ENCODE measurements at places on chromosomes 4 and X.

GRCh38 chr4:17654701-17655100 is 40.3 kb downstream of the MED28 start:
- DNase-seq = no peak

GRCh38 chr4:6019316-6020263 is 1.4 kb upstream of the C4orf50 start:
- DNase-seq = peak; percentile 28

DNA sequence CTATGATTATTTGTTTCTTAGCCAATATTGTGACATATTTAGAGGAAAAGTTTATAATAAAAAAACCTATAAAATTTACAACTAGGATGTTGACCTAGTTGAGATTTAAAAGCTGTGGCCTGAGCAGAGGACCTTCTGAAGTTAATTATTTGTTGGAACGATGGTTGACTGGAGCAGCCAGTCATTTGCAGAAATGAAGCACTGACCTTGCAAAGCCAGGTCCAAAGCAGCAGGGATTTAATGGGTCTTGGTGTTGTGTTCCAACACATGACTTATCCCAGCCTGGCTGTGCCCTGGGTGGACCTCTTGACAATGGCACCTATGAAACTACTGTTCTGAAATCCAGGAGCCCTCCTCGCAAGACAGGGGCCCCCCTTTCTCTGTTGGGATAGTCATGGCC is 235.2 kb downstream of the FRAS1 start:
- DNase-seq = no peak

DNA sequence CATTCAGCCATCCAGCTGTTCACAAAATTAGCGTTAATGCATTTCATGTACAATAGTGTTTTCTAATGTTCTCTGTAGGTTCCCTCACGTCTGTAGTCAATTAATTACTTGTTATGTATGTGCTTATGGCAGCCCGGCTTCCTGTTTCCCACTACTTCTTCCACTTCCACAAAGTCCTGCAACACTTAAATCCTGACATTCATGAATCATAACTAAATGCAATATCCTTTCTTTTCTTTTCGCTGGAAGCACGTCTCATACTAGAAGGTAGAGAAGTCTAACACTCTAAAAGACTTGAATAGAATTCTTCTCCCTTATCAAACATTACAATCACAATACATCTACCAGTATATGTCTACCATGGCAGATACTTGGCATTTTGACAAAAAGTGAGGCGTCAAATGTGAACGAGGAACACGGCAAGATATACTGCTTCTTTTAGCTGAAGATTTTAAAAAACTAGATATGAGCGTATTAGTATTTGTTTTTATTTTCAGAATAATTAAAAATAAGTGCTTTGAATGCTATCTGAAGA is 239.0 kb upstream of the DIAPH2 start:
- no peak for DNase-seq

DNA sequence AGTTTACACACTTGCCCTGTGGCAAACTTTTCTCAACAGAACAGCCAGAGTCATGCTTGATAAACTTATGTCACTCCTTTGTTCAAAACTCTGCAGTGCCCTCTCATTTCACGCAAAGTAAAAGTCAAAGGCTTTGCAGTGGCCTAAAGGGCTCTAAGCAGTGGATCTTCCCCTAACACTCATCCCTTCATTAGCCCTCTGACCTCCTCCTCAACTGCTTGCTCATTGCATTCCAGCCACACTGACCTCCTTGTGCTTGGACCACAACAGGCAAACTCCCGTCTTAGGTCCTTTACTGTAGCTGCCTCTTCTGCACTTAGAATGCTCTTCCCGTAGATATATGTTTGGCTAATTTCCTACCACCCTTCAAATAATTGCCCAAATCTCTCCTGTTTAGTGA is 5.6 kb downstream of the PRDM5 start:
- no peak for DNase-seq

DNA sequence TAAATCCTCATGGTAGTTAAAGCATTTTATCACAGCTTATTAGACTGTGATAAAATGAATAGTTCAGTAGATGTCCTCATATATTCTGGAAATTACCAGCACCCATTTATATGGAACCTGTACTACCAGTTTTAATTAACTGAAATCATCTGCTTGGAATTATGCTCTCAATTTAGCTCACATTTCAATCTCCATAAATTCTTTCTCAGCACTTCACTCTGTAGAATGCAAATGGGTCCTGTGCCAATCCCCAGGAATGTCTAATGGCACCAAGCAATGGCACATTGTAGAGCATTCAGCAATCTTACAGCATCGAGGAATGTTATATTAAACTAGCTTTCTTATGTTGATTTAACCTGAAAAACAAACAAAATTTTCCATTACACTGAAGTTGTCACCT is 355.1 kb downstream of the PDHA2 start:
- DNase-seq = no peak

DNA sequence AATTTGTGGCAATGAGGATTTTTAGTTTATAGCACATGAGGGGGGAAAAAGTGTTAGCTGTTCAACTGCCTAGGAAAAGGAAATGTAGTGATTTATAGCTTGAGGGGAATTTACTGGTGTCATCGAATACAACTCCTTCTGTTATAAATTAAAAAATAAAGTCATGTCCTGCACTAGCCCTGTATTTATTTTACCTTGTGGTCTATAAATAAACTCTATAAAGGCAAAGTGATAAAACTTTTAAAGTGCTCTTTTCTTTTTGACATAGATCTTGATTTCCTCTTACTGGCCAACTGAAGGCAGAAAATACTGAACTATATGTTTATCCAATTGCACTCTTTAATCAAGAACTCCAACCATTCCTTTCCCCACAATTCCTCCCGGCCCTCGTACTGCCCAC is 672.1 kb upstream of the SLIT2 start:
- no peak for DNase-seq

DNA sequence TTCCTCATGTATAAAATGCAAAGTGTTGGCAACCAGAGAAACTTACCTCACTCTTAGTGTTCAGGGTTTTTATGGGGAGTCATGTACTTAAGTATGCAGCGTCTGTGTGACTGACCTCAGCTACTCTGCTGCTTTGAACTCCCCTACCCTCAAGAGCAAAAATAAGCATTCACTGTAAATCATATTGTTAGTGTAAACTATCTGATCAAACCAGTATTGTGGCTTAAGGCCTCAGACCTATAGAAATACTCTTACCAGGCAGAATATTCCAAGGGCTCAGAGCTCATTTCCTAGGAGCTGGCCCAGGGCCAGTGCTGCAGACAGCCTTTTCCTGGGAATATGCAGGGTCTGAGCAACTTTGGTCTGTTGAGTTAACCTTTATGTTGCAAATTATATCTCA is 453.1 kb downstream of the CCSER1 start:
- DNase-seq = no peak

DNA sequence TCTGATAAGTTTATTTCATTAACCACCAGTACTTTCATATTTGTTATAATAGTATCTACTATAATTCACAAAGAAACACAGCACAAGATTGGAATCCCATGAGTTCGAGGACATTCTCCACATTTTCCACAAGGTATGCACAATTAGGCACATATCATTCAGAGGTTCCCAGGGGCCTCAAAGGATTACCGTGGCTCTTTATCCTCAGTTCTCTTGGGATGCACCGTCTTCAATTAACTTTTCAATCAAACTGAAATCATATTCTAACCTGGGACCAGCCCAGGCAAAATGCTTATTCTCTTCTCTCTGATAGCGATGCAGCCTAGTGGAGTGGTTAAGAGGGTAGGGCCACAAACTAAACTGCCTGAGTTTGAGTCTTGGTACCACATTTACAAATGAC is 242.6 kb upstream of the RASGEF1B start:
- DNase-seq = no peak

DNA sequence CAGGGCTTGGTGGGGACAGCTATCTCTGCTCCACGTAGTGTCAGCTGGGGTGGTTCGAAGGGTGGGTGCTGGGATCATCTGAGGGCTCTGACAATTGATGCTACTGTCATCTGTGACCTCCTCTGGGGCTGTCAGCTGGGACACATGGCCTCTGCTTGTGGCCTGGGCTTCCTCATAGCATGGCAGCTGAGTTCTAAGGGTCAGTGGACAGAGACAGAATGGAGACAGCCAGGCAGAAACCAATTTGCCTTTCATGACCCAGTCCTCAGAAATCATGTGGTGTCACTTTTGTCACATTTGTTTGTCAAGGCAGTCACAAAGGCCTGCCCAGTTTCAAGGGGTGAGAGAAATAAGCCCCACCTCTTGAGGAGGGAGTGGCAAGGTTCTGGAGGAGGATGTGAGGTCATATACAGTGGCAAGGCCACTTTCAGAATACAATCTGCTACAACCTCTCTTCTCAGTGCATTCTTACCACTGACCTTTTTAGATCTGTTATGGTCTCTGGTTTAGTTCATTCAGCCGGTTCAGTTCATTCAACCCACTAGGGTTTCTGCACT is 103.6 kb upstream of the BCOR start:
- no peak for DNase-seq

- DNase-seq = no peak
Observed at GRCh38 chr4:73220815-73221214, 37.8 kb downstream of the ANKRD17 start.

GRCh38 chr4:176856421-176856820 is 63.7 kb upstream of the VEGFC start:
- DNase-seq = no peak

DNA sequence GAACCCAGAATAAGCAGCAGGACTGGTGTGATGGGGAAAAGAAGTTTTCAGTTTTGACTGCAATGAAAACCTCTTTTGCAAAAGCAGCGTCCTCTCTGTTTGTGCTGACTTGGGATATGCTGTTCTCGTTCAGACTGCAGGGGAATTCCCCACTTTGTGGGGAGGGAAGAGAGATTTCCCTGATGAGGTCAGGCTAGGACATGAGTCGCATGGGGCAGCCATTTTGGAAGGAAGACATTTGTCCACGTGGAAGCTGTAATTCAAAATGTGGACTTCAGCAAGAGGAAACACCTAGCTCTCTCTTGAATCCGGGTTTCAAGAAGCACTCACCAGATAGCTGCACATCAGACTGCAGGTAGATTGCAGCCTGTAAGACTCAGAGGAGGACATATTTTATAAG is 39.3 kb downstream of the ING2 start:
- no peak for DNase-seq

- peak; percentile 17 for DNase-seq
Observed at GRCh38 chrX:11724122-11725017, 33.7 kb upstream of the MSL3 start.

DNA sequence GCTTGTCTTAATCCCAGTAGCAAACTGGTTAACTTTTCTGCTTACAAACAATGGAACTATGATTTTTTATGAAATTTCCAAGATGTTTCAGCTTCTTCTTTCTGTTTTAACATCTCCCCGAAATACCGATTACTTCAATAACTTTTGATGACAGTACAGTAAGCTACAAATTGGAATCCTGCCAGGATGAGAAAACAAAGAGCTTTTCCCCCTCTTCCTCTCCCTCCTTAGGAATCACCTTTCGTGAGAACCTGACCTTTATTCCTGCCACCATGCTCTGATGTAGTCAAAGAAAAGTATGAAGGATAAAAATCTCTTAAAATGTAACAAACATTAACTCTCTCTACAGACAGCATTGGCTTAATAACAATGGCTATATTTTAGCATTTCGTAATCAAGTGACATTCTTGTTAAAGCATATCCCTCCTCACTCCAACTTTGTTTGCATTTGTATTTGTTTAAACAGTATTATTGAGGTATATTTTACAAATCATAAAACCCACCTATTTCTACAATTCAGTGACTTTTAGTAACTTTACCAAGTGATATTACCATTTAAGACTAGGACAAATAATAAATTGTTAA is 148.7 kb upstream of the NAP1L5 start:
- DNase-seq = no peak

GRCh38 chr4:104394406-104395167 is 100.1 kb downstream of the CXXC4 start:
- DNase-seq = no peak

- DNase-seq = no peak
Observed at GRCh38 chr4:187176261-187176910, 452.7 kb upstream of the FAT1 start.

GRCh38 chrX:83658731-83659130 is 150.6 kb downstream of the POU3F4 start:
- no peak for DNase-seq

GRCh38 chr4:77711469-77711868 is 105.8 kb downstream of the CXCL13 start:
- DNase-seq = no peak

DNA sequence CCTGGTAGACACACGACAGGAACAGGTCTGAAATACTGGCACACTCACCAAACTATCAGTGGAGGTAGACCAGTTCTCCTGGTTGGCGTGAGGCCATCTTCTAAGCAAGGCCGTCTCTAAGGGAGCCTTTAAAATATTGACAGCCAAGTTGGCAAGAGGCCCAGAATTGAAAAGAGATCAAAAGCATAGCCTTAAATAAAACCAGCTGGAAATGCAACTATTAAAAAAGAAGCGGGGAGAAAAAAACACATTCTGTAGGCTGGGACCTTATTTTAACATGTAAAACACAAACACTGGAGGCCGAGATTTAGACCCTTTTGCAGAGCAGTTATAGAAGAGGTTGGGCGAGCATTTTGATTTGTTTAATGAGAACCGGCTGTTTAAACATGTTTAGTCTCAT is 233.0 kb upstream of the CLNK start:
- DNase-seq = no peak

GRCh38 chr4:81808011-81808672 is 336.4 kb upstream of the RASGEF1B start:
- DNase-seq = no peak

DNA sequence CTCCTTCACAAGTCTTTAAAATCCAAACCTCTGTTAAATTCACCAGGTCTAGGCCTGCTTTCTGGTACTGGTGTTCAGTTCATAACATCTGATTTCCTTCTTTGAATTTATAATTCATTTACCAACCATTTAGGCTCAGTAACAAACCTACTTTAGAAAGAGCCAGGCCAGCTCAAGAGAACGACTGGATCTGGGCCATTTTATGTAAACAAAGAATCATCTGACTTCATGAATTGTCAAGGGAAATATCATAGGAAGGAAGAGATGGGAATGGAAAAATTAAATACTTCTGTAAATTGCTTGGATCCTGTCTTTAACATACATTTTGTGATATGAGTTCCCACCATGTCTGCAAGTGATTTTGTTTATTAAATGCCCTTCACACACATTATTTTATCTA is 36.5 kb downstream of the DCHS2 start:
- no peak for DNase-seq

- DNase-seq = peak; percentile 82
Observed at GRCh38 chrX:38803588-38804431, 2.6 kb downstream of the MID1IP1 start.

- DNase-seq = no peak
Observed at GRCh38 chrX:139126493-139126892, 404.0 kb upstream of the F9 start.

- no peak for DNase-seq
Observed at GRCh38 chr4:38129460-38130227, 169.4 kb downstream of the PTTG2 start.

DNA sequence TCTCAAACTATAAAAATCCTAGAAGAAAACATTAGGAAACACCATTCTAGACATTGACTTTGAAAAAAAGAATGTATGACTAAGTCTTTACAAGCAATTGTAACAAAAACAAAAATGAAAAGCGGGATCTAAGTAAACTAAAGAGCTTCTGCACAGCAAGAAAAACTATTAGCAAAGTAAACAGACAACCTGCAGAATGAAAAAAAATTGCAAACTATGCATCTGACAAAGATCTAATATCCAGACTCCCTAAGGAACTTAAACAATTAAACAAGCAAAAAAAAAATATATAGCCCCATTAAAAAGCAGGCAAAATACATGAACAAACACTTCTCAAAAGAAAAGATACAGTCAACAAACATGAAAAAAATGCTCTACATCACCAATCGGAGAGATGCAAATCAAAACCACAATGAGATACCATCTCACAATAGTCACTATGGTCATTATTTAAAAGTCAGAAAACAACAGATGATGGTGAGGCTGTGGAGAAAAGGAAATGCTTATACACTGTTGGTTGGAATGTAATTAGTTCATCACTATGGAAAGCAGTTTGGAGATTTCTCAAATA is 168.1 kb downstream of the EPHA5 start:
- DNase-seq = no peak

Measured in stimulated activated CD4-positive, alpha-beta T cell treated with anti-CD3 and anti-CD28 coated beads, Interleukin-2, amount 100 ng/mL, for 24 hours (primary cell).